ENCODE measurements at places on chromosomes 12 and 14.

DNA sequence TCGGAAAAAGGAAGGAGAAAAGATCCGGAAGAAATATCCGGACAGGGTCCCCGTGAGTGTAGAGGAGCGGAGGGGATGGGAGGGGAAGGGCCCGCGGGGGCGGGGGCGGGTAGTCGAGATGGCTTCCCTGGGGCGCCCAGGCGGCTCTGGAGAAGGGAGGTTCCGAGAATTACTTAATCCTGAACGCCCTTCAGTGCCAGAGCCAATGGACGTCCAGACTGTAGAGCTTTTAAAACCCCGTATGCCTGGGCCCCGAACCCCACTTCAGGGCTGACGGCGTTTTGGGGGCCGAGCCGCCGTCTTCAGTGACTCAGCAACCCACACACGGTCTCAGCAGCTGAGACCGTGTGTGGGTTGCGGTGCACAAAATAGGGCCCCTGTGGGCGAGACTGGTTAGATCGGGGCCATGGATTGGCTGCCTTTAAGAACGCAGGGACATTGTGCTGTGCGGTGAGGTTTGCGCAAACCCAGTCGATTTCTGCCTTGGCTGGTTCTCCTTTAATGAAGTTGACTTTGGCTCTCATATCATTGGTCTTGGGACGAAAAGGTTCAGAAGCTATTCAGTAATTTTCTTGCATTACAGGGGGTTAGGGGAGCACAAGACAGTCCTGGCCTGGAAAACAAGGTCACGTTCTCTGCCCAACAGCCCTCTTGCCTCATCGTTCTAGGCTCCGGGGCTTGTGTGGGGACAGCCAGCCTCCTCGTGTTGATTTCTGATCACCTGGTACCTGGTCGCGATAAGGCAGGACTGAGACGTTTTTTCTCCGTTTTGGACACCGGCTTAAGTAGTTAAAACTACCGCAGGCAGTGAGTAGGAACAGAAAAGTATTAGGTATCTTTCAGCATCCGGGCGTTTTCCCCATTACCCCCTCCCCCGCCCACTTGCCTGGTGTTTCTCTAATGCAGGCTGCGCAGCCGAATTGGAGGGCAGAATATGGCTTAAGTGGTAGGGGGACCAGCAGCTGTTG, 775 bp downstream of the GABARAPL1 start:
- DNase-seq: peak; percentile 74

DNA sequence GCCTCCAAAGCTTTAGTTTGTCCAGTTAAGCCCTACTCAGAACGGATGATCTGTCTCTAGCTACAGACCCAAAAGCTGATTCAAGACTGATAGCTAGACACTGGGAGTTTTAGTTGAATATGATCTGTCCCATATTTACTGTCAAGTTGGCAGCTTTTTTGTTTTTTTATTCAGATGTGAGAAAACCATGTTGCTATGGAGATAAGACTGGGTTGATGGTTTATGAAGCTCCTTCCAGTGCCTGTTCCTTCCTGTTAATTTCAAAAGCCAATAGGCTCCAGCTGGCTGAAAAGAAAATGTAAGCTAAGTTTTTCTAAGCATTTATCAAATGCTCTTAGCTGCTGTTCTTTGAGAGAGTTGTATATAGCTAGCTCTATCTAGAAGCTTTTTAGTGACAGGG, 4.7 kb downstream of the DYNLL1 start:
- no peak for DNase-seq

DNA sequence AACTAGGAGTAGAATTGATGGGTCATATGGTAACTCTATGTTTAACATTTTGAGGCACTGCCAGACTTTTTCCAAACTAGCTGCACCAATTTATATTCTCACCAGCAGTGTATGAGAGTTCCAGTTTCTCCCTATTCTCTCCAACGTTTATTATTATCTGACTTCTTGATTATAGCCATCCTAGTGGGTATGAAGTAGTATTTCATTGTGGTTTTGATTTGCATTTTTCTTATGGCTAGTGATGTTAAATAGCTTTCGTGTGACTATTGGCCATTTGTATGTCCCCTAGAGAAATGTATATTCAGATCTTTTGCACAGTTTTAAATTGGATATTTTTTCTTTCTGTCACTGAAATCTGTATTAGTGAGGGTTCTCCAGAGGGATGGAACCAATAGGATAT, 37.8 kb downstream of the HELB start:
- no peak for DNase-seq

GRCh38 chr12:34295366-34296142, 273.3 kb downstream of the ALG10 start:
- no peak for DNase-seq

- peak; percentile 71 for DNase-seq
Observed at GRCh38 chr12:6953442-6954315, 2.5 kb downstream of the PTPN6 start.

GRCh38 chr14:105096206-105096875, 31.1 kb upstream of the GPR132 start:
- no peak for DNase-seq

DNA sequence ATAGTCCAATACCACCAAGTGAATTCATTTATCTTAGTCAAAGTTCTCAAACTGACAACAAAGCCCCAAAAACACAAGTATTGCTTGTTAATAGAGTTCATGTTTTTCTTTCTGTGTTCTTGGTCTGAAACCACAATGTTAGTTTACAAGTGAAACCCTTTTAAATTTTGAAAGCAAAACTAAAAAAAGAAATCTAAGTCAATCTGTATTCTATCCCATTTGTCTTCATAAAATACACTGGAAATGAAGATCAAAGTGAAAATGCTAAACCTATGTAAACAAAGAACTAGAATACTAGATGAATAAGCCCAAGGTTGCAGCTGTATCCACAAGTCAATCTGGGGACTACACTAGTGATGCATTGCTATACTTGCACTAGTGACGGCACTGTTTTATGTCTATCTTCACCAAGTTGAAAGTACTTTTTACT, 10.4 kb downstream of the MAP4K5 start:
- DNase-seq: no peak

DNA sequence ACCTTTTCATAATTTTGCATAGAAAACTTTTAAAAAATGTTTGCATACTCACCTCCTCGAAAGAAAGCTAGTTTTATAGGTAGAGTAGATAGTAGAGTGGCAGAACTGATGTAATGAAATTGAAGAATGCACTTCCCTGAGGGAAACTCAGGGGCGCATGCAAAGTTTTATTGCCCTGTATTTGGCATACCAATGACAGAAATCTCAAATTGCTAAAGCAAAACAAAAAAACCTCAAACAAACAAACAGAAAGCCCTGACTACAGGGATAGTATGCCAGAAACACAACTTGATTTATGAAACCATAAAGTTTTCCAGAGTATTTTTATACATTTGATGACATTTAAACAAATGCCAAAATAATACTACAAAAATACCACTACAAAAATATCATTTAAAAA, 1.8 kb downstream of the RASSF9 start:
- no peak for DNase-seq

- DNase-seq: no peak
Observed at GRCh38 chr14:104471114-104471513, 108.5 kb upstream of the C14orf180 start.

GRCh38 chr14:94773061-94773648, 3.2 kb upstream of the GSC start:
- DNase-seq: peak; percentile 43

DNA sequence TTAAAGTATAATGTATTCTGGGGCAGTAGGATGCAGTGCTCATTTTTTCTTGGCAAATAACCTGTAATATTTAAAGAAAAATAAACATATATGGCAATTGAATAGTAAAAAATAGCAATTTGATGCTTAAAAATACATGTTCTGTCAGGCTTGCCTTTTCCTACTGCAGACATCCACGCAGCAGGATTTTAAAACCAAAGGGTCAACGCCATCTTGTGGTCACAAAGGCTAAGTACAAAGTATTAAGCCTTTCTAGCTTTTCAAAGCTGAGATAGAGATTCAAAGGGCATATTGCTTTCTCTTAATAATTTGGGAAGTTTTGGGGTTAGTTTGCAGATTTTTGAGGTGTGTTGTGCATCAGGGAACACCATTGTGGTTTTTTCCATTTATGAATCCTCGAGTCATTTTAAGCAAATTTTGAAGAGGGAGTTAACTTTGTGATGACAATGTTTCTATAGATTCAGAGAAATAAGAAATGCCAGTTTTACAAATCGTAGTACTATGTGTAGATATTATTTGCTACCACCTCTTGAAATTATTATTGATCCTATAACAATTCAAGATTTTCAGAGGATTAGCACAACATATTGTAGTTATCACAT, 4.7 kb upstream of the CCER1 start:
- DNase-seq: peak; percentile 90

DNA sequence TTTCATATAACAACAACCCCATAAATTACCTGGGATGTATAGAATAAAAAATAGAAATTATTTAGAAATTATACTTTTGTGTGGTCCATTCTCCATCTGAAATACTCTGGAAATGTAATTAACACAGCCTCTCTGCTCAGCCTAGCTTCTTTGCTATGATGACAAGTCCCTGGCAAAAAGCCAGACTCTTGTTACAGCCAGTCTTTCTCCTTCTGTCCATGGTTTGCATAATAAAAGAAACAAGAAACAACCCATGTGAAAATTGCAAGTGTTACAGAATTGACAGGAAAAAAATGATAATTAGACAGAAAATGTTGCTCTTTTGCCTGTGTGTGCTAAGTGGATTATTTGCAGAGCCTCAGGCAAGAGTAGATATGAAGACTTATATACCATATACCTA, 61.3 kb downstream of the C12orf50 start:
- DNase-seq: peak; percentile 45

GRCh38 chr12:92503029-92503931, 199.5 kb upstream of the PLEKHG7 start:
- DNase-seq: peak; percentile 78

- DNase-seq: no peak
Observed at GRCh38 chr14:77302926-77303325, 17.8 kb downstream of the POMT2 start.

DNA sequence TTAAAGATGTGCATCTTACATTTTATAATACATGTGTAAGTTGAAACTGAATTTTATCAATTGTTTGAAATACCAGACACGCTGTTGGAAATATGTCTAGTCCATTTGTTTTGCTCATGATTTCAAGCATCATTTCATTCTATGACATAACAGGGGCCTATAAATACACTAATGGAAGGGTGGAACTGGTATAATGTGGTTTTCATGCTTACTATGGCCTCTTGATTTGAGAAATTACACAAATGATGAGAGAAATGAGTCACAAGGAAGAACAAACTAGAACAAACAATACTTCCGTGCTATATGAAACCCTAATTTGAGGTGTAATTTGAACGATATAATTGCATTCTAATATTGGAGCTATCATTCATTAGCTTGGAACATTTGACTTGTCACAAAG, 663.4 kb downstream of the SLC16A7 start:
- DNase-seq: no peak

DNA sequence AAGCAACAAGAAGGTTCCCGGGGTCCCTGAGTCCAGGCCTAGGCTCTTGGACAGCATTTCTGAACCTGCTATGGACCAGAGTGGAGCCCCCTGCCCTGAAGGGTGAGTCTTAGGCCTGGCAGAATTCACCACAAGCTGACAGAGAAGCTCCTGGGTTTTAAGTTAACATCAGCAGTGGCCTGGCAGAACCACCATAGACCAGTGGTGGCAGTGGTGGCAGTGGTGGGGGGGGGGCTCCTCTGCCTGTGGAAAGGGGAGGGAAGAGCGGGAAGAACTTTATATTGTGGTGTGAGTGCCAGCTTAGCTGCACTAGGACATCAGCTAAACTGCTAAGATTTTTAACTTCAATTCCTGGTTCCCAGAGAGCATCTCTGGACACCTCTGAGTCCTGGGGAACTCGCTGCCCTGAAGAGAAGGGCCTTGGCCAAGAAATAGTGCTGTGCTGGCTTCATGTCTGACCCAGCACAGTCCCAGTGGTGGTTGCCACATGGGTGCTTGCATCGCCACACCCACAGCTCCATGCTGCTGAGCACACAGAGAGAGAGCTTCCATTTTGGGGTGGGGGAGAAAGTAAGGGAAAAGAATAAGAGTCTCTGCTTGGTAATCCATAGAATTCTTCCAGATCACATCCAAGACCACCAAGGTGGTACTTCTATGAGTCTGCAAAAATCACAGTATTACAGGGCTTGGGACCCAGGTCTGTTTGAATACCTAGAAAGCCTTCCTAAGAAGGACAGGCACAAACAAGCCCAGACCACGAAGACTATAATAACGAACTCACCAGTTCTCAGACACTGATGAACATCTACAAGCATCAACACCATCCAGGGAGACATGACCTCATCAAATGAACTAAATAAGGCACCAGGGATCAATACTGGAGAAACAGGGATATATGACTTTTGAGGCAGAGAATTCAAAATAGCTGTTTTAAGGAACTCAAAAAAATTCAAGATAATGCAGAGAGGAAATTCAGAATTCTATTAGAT, 20.4 kb upstream of the RNF212B start:
- DNase-seq: no peak

DNA sequence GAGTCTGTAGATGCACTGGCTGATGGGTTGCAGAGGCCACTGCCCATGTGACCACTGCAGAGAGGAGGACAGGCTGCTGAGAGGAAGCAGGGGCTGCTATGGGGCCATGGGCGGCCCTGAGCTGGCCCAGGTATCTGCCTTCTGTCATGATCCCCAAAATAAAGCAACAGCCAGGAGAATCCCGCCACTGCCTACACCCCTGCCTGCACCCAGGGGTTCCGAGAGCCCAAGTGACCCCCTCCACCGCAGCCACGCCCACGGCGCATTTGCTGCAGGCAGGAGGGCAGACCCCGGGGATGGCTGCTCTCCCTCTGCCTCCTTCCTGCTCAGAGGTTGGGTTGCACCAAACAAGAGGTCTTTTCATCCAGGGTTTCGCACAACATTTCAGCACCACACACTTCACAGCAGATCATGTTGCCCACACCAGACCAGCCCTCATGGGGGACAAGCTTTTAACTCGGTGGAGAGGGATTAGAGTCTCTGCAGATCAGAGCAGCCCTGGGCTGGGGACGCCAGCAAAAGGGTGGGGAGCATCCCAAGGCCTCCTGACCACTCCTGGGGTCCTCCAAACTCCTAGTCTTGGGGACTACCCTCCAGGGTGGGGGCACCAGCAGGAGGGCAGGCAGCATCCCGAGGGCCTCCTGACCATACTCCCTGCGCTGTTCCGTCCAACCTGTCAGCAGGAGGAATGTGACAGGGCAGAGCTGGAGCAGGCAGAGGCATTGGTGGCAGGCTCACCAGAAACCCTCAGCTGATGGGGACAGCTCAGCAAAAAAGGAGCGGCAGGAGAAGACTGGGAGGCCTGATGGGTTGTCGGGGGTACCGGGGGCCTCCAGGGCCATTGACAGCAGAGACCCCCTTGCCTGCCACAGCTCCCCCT, 14.1 kb downstream of the CCDC85C start:
- no peak for DNase-seq

DNA sequence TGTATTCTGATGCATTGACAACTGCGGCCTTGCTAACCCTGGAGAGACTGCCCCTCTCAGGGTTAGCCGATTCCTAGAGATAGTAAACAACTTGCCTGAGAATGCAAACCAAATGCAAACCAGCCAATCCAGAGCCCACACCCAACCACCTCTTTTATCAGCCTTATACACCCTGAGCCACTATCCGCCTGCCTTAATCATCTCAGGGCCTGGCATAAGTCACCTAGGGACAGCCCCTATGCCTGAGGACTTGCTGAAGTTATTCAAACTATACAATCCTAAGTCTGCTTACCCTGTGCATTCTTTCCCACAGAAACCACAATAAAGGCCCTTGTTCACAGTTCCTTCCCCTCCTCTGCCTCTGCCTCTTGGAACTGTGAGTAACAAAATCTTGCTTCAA, 177.2 kb downstream of the KCNA5 start:
- DNase-seq: no peak

Measured in lung (tissue), 17 donors.